Activated gamma-delta T cell (primary cell): ENCODE measurements at places on chromosomes 7 and 10.

- no peak for DNase-seq
Measured at GRCh38 chr7:157192861-157193260, 54.1 kb downstream of the UBE3C start.

GRCh38 chr10:6171881-6172695 lies 30.6 kb upstream of the PFKFB3 start:
- no peak for DNase-seq

- no peak for DNase-seq
Measured at GRCh38 chr10:75646916-75647315, 215.5 kb downstream of the LRMDA start.

DNA sequence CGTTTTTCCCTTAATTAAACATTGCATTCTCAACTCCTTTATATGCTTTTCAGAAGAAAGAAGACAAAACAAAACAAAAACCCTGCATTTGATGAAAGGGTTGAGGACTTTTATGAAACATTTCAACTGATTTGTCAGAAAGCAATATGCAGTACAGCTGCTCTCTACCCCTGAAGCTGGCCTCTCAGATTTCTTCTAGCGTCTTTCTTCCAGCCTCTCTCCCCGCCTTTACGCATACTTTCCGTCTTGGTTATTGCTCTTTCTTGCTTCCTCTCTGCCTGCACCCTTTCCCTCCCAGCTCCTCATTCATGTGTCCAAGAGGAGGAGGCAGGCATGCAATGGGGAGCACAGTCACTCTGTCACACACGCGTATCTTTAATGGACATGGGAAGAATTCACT lies 91.0 kb upstream of the COL1A2 start:
- DNase-seq = no peak

DNA sequence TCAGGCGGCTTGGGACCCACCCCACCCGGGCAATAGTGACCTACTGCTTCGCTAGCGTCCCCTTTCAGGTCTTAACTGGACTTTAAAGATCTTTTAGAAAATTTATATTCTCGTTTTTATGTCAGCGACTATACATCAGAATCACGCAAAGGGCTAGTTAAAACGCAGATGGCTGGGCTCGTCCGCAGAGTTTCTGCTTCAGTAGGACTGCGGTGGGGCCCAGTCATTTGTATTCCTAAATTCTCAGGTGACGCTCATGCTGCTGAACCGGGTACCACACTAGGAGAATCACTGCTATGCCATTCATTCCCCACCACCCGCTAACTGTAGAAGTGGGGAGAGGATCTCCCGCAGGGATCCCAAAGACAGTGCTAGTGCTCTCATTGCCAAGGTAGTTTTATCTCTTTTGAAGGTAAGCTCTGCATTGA lies 12.0 kb upstream of the SP8 start:
- DNase-seq = no peak

GRCh38 chr10:4250587-4250887 lies 465.5 kb upstream of the KLF6 start:
- no peak for DNase-seq

DNA sequence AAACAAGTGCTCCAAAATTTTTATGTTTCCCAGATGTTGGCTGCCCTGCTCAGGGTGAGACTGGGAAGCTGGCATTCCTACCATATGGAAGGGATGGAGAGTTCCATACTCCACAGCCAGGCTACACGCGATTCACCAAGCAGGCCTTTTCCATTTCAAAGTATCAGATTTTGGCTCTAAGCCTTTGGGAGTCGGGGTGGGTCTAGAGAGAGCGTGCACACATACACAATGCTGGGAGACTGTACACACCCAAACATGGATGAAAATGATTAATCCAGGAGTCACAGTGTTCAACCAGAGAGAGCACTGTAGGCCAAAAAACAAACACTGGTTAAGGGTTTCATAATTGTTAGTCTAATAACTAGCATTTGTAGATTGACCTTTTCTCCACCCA lies 295.0 kb downstream of the BICC1 start:
- DNase-seq = no peak

DNA sequence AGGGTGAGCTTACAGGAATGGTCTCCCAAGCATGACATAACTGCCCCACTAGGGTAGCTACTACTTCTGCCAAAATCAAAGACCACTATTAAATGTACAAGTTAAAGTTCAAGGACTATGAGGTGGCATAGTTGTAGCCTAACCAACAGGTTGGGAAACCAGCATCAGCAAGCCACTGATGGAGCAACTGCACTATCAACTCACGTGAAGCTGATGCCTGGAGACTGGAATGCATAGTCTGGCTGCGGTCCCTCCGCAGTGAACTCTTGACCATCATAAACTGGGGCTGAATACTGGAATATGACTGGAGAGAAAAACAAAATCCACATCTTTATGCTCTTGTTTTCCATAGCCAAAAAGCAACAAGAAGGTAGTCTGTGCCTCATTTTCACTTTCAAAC lies 541.4 kb downstream of the DNAJB9 start:
- DNase-seq = no peak

- no peak for DNase-seq
Measured at GRCh38 chr10:112811741-112812551, 138.1 kb upstream of the TCF7L2 start.

DNA sequence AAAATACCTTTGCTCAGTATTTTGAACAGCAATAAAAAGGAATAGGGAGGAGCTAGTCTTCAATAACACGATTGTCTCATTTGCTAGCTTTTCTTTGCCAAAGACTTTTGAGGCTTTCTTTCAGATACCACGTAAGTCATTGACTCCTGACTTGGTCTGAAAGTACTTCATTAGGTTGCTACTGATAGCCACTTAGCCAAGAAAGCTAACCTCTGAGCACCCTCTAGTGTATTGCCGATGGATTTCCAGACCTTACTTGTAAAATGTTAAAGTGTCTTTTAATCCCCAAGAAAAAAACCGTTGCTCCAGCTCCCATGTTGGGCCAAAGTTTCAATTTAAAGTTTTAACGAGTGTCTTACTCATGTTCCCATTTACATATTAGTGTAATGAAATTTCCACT lies 63.4 kb upstream of the STRIP2 start:
- no peak for DNase-seq

DNA sequence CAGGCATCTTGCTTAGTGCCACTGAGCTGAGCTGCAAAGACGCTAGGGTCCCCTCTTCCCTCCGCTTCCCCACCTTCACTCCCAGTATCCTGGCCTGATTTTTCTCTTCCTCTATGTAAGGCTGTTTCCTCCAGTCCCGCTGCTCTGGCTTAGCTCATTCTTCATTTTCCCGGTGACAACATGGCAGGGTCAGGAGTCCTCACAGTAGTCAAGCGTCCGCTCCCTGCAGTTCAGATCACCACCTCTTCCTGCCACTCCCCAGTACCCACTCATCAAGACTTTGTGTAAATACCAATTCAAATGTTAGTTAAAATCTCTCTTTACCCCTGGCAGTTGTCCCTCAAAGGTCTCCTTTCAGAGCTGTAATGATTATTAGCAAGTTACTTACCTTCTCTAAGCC lies 650.4 kb upstream of the CELF2 start:
- DNase-seq = no peak
